Esophagus squamous epithelium (tissue), 5 donors: ENCODE measurements at places on chromosomes 2 and 18. TPM values are rescaled to one million over a fixed set of nuclear protein-coding genes. Genes with fewer than 3 reads are reported as not detected.

The CACNB4 gene
- total RNA-seq, result 6.1 TPM

The MROH2A gene
- 0.31 TPM for total RNA-seq

The GPBAR1 gene
- 0.26 TPM for total RNA-seq

GRCh38 chr2:168964251-168964807, 63.2 kb downstream of the G6PC2 start:
- no peak for DNase-seq

DNA sequence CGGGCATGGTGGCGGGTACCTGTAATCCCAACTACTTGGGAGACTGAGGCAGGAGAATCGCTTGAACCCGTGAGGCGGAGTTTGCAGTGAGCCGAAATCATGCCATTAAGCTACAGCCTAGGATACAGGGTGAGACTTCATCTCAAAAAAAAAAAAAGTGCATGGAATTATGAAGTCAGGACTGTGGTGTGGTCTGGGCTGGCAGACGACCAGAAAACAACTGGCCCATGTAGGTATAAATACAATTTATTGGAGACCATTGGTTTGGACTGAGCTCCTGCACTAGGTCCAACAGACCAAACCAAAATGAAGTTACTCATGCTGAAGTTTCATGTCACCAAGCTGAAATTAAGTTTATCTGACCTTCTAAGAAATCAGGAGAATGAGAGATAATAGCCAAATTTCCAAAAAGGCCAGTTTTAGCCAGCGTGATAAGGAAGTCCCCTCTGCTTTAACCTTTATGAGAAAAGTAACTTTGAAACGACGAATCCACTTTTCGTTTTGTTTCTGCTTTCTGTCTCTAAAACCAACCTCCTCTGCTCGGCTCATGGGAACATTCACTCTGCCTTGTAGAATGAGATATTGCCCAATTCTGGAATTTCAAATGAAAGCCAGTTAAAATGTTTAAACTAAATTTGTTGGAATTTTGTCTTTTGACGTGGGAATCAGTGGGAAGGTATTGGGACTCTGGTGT, 17.7 kb upstream of the RAB10 start:
- no peak for DNase-seq

DNA sequence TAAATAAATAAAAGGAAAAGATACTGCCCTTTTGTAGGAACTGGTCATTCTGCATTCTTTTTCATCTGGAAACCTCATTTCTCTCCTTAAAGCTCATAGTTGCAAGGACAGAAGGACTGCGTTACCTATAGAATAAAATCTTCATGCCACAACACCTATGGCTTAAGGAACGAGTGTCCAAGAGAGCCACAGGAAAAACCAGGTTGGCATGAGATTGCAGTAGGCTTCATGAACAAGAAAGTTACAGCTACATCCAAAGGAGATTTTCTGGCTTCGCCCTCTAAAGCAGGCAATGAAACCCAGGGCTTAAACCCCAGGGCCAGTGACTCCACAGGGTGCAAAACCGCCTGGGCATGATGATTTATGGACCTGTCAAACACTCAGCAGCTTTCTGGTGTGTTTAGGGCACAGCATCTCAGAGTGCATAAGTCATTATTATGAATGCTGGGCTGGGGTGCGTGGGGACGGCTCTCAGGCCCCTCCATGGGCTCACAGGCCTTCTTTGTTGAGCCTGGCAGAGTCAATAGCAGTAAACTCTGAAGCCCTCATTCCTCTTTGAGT, 30.7 kb upstream of the PIEZO2 start:
- no peak for DNase-seq

DNA sequence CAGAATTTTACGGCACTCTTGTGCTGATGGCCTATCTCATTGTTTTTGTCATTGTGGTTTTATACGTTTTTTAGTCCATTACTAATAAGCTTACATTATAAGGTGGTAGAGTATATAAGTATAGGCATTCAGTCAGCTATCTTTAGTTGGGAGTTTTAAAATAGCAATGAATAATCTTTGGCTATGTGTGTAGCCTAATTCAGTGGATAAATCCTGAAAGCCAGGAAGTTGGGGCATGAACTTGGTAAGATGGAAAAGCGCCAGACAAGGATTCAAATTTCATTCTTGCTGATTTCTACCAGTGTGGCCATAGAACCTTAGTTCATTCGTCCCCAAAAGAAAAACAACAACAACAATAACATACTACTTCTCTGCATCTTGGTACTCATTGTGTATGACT, 31.2 kb downstream of the EPC2 start:
- DNase-seq, result no peak

- no peak for DNase-seq
These were observed 99.7 kb upstream of the SERTAD2 start for GRCh38 chr2:64753399-64753798.
